NCI-H1105 (cell line): ENCODE measurements at places on chromosomes 6 and 20.

GRCh38 chr6:170383466-170384035 lies 77.0 kb downstream of the FAM120B start:
- no peak for DNase-seq

GRCh38 chr20:15296422-15296821 lies 959.0 kb upstream of the FLRT3 start:
- no peak for DNase-seq

- DNase-seq, result peak; percentile 61
These were observed 19.0 kb upstream of the MLN start for GRCh38 chr6:33822575-33823395.

- DNase-seq, result no peak
These were observed 13.3 kb upstream of the DNAJC5 start for GRCh38 chr20:63881451-63882226.

DNA sequence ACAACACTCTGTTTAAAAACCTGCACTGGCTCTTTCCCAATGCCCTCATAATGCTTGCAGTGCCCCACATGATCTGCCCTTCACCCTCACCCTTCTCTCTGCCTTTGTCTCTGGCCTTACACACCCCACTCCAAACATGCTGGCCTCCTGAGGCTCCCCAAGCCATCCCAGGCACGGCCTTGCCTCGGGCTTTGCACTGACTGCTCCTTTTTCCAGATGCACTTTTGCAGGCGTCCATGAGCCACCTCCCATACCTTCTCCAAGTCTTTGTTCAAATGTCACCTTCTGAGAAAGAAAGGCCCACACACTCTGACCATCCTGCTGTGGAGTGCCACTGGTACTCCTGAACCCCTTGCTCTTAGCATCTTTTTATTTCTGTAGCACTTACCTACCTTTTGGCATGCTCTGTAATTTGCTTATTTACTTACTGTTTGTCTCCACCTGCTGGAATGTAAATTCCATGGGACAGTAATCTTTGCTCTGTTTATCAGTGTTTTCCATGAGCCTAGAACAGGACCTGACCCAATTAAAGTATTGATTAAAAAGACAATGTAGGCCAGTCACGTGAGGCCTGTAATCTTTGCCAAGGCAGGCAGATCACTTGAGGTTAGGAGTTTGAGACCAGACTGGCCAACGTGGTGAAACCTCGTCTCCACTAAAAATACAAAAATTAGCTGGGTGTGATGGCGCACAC lies 30.7 kb downstream of the GFRA4 start:
- no peak for DNase-seq

DNA sequence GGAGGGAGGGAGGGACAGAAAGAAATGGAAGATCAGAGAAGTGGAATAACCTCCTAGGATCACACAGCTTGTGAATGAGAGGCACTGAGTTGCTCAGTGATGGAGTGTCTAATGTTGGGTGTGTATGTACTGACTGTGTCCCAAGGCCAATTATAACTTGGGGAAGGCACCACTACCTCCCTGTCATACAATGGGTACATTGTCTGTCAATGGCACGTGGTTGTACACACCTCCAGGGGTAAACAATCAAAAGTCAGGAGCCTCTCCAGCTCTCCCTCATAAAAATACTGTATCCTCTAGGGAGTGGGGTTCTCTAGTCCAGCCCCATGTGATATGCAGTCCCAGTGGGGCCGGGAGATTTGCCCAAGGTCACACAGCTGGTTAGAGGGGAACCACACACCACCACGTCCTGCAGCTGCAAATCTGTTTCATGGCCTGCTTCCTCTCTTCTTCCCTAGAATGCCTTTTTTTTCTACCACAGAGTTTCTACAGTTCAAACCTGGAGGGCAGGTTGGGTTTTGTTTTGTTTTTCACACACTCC lies 112.5 kb downstream of the SNX5 start:
- DNase-seq, result no peak

- no peak for DNase-seq
These were observed 52.8 kb downstream of the MYB start for GRCh38 chr6:135233686-135234491.

GRCh38 chr6:138593909-138594757 lies 94.8 kb upstream of the NHSL1 start:
- peak; percentile 32 for DNase-seq

GRCh38 chr6:31715022-31715958 lies at the start of gene LY6G6D:
Gene LY6G6D, plus strand, starts transcription at chr6:31715348. Its CDS starts 8 bp downstream, at chr6:31715356.
- DNase-seq, result no peak

GRCh38 chr20:55668631-55669030 lies 336.7 kb downstream of the CBLN4 start:
- DNase-seq, result no peak

GRCh38 chr20:33310327-33310899 lies 27.4 kb downstream of the BPIFB1 start:
- no peak for DNase-seq

- no peak for DNase-seq
These were observed 789 bp downstream of the CCND3 start for GRCh38 chr6:41940759-41941279.

- DNase-seq, result no peak
These were observed 982 bp downstream of the HECA start for GRCh38 chr6:139135578-139136545.

GRCh38 chr6:111161650-111162049 lies 74.3 kb downstream of the SLC16A10 start:
- DNase-seq, result no peak

DNA sequence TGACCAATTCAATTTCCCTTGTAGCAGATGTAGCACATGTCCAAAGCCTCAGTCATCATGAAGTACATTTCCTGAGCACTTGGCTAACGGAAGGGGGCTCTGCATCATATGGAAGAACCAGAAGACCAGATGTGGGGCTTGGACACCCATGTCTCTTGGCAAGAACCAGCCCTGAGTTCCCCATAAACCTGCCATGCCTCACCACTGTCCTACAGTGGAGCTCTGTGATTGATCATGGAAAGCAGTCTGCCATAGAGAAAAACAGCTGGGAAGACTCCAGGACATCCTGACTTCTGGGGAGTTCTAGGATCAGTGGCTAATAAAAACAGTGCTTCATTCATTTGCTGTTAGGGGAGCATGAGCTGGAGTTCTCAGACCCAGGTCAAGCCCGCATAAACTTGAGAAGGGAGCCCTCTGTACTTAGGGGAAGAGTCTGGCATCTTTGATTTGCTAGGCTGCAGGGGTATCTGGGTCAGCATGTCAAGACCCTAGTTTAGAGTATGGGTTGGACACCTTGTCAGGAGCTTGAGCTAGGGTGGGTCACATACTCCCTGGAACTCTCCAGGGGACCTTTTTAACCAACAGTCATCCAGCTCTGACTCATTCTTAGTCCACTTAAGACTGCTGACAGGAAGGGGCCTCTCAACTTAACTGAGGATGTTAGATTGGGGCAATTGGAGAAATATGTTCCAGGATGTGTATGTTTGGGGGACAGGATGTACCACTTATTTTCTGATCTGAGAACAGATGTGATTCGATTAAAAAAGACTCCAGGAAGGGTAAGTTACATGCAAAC lies 26.3 kb upstream of the TRAM2 start:
- no peak for DNase-seq

DNA sequence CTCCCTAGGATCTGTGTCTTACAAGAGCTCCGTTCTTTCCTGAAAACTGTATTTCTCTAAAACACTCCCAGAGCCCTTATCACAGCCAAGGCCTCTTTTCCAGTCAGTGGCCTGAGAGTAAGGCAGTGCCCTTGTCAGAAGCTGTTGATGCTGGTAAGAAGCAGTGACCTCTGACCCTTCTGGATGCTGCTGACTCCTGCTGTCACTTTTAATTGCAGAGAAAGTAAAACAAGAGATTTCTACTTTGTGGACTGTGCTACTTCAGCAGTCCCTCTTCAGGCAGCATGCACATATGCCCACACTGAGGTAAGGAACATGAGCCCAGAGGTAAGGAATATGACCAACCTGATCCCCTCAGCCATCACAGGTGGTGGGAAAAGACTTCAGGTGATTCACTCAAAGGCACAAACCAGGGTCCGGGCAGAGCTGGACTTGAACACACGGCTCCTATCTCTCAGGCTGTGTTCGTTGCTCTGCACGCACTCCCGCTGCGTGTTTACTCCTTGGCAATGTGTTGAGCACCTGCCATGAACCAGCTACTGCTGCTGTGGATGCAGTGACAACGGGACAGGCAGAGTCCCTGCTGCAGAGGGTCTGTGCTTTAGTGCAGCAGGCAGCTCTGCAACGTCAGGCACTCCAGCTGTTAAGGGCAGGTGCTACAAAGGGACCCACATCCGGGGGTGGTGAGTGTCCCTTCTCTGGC lies 201.9 kb upstream of the CST7 start:
- no peak for DNase-seq

- DNase-seq, result no peak
These were observed 45.9 kb downstream of the SH3BGRL2 start for GRCh38 chr6:79676785-79677736.

DNA sequence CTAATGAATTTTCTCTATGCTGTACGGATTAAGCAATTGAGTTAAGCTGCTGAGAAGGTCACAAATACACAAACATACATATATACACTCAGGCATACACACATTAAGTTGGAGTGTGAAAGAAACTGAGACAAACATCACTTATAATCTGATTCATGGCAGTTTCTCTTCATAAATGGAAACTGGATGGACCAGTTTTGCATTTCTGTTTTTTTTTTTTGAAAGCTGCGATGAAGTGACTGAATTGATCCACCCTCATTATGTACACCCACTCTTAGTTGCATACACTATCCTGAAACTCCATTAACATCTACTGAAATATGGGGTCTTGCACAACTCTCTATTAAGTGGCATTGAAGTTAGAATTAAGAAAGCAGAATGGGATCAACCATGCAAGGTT lies 32.9 kb upstream of the TENT5A start:
- DNase-seq, result no peak

DNA sequence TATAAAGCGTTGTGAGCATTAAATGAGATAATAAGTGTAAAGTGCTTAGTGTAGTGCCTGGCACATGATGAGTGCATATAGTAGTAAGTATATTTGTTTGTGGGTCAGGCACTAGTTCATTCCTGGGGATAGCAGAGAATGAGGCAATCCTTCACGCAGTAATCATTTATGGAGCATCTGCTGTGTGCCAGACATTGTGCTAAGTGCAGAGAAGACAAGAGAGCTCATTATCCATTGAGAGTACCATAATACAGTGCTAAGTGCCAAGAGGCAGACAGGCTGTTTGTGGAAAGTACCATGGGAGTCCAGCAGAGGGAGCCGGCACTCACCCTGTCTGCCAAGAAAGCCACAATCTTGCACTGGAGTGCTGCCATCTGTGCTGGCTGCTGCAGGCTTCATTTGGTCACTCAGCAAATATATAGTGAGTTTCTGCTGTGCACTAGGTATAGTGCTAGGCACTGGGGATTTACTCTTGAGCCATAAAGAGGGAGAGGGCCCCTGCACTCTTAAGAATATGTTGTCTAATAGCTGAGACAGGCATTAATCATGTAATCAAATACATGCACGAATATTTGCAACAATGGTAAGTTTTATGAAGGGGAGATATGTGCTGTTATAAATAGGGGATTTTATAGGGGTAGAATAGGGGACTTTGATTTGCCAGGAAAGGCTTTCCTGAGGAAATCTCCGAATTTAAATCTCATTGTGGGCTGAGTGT lies 12.9 kb upstream of the MROH8 start:
- DNase-seq, result peak; percentile 84

DNA sequence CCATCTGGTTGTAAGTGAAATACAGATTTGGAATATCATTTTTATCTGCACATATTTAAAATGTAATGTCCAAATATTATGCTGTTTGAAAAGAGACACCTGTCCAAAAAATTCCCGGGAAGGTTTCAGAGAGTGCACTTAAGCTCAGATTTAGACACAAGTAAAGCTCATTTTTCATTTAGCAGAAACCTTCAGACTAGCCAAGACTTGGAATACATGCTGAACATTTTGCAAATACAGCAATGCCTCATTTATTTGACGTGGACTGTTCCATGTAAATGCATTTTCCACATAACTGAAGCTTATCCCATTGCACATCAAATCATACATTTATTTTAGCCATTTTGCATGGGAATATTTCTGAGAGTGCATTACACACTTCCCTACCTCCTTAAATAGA lies 280.7 kb downstream of the ZNF217 start:
- no peak for DNase-seq

DNA sequence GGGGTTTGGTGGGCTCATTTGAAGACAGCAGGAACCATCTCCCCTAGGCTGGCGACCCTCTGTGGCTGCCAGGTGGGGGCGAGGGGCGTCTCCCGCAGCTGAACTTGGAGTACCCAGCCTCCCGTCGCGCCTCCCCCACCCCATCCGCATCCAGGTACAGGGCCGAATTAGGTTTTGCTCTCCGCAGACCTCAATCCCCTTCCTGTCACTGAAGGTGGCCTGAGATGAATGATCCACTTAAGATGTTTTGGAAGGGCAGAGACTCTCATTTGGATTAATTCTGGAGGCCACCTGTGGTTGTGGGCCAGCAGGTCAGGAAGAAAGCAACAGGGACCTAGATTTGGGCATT lies 493 bp downstream of the CD83 start:
- no peak for DNase-seq

DNA sequence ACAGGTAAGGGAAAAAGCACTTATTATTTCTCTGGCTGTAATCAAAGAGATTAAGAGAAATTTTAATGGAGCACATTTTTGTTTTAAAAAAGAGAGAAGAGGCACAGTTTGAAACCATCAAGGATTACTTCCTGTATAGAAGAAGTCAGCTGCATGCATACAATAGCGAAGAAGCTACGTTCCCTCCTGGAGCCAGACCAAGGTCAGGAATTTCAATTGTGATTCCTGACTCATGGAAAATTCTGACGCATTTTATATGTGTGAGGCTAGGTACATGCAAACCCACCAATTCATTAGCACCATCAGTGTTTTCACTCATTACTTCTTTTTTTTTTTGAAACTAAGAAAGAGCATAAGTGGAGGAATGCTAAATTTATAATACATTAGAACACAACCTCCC lies 232.7 kb upstream of the SGK1 start:
- DNase-seq, result no peak

GRCh38 chr6:36701401-36701991 lies 3.9 kb downstream of the RAB44 start:
- no peak for DNase-seq

- no peak for DNase-seq
These were observed 123.8 kb upstream of the ID4 start for GRCh38 chr6:19713411-19713810.

- no peak for DNase-seq
These were observed 180.4 kb downstream of the ZNF217 start for GRCh38 chr20:53413186-53413631.

DNA sequence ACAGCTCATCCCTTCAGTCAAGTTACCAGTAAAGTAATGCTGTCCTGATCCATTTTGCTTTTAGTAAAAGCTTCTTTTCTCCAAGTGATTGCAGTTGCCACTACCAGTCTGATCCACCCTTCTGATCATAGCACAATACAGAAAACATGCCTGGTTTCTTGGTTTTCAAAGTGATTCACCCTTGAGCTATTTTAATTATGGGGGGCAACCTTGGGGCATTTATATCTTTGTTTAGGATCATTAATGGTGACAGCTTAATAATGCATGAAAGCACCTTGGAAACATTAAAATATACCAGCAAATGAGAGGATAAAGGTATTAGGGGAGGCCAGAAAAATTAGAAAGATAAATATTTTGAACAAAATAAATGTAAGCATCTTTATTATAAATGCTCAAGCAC lies 38.4 kb downstream of the LRRC1 start:
- no peak for DNase-seq

- DNase-seq, result peak; percentile 63
These were observed 4.4 kb downstream of the MYB start for GRCh38 chr6:135185483-135185882.

GRCh38 chr20:21175433-21175832 lies 49.6 kb downstream of the KIZ start:
- no peak for DNase-seq
